ENCODE measurements at places on chromosomes 12 and 14. TPM values are rescaled to one million over a fixed set of nuclear protein-coding genes. Genes with fewer than 3 reads are reported as not detected.
A peak's percentile ranks its signal among the peaks of the same experiment; 100 is the strongest.

DNA sequence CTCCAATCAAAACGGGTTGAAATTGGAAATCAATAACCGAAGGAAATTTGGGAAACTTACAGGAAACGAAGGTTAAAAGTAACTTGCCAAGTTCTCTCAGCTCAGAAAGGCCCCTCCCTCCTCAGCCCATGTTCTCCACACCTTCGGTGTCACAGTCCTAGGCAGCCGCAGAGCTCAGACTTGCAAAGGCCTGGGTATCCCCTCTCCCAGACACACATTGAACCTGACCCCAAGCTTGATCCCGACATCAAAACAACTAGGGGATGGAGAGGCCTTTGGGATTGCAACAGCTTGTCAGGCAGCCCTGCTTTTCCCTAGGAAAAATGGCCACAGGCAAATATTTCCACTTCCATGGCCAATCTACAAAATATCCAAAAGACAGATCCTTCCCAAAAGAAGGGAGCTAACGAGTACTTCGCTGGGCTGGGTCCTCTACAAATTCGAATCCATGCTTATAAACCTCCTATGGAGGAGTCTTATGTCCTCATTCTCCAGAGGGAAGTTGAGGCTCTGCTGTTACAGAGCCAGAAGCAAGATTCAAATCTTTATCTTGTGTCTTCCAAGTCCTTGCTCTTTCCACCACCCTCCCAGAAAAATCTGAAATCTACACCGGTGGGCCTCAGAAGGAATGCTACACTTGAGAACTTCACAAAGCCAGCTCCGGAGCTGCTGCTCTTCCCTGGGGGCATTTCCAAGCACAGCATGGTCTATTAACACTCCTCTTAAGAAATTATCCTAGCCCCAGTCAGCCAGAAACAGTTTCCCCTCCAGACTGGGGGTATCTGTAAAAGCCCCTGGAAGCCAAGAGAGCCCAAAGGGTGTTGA is 35.7 kb upstream of the PNMA1 start:
- no peak for DNase-seq

DNA sequence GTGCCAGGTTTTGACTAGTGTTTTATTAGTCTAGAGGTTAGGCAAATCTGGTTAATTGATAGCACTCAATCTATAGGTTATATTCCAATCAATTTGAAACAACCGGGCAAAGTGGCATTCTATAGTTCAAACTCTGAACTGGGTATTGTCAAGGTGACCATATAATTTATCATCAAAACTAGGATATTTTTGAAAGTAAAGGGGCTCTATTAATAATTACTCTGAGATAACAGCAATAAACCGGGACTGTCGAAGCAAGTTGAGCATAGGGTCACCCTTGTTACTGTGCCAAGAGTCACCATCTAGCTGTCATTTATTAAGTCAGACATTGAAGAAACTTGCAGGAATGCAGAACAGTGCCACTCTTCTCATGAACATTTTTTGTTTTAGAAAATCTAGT is 321.2 kb downstream of the RAD51B start:
- DNase-seq, result no peak

- no peak for DNase-seq
Measured at GRCh38 chr12:87660291-87660690, 368.9 kb downstream of the C12orf50 start.

GRCh38 chr12:14770496-14771461 is 32.5 kb downstream of the WBP11 start:
- DNase-seq, result peak; percentile 97

DNA sequence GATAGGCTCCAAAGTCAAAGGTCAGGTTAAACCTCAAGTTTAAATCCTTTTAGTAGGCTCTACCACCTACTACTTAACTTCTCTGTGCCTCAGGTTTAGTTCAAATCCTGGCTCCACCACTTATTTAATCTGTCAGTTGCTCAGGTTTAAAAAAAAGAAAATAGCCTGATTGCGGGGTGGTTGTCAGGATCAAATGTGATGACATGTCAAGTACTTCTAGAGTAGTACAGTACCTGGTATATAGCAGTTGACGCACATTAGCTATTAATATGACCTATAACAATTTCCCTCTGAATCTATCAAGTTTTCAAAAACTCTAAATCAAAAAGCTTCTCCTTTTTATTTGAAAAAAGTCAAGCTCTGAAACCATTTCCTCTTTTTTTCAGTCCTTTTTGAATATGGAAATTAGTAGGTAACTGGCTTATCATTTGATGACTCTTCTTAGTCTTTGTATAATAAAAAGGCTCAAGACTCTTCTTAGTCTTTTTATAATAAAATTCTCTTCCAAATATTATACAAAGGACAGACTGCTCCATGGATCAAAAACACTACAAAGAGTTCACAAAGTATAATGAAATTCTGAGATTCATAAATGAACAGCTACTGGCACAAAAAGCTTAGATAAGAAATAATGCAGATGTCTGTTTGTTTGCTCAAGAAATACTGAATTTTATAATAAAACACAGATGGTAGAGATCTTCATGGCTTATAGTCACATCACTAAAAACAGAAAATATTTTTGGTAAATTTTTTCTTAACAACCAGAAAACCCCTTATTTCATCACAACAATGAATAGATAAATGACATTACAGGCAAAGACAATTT is 5.0 kb downstream of the OSBPL8 start:
- DNase-seq, result no peak

- DNase-seq, result no peak
Measured at GRCh38 chr14:100656996-100657395, 69.7 kb upstream of the DLK1 start.

DNA sequence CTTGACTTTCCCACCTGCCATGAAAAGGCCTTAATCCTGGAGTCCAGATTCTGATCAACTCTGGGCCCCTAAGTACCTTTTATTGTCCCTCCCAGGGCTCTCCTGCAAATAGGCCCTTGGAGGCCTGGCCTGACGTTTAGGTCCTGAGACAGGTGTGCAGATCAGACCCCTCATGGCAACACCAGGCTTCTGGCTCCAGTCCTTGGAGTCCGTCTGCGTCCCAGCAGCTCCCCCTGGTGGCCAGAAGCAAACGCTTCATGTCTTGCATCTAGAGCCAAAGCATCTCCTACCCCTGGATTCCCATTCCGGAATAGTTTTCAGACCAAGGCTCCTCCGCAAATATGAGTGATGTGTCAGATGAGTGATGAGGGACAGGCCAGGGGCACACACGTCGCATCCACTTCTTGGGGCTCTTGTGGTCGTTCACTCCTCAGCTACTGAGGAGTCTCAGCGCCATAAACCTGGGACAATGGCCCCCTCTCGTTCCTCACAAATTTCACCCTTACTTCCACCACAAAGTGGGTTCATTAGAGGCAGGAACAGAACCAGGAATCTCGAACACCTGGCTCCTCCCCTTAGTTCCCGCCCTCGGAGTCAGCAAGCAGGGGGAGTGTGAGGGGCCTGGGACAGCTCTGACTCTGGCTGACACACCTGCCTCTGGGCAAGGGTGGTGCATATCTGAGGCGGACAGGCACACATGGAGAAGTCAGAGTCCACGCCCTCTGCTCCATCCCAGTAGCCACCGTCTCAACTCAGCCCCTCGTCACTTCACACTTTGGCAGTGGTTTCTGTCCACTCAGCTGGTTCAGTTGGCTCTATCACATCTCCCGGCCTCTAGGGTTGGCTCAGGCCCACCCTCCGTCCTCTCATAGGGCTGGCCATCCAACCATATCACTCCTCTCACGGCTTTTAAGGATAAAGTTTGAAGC is 77.9 kb upstream of the PWP1 start:
- peak; percentile 91 for DNase-seq

- DNase-seq, result no peak
Measured at GRCh38 chr14:69133206-69134125, 19.5 kb downstream of the DCAF5 start.

DNA sequence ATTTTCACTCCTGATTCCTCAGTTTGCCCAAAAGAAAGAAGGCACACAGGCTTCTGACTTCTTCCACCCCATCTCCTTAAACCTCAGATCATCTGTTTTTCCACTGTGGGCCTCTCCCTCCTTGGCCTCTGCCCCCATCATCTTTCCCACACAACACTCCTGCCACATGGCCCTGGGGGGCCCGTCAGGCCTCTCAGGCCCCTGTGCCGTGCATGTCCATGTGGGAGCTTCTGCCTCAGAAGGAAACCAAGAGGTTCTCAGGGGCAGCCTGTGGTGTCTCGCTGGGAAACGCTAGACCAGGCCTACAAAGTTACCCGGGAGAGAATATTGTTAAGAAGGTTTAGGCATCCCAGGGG is 8.0 kb downstream of the KLHL33 start:
- DNase-seq, result no peak

DNA sequence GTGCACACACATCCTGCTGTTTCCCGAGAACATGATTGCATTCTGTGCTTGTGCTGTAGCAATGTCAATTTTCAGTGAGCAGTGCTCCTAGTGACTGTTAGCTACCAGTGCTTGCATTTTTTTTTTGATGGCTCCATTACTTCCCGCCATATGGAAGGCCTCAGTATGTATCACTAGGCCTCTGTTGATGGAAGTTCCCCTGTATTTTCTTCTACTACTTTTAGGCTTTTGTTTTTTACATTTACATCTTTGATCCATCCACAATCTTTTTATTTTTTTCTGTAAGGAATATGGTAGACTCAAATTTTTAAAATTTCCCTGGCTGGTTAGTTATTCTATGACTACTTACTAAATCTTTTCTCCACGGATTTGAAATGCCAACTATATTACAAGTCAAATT is 49.1 kb downstream of the ZNF664 start:
- DNase-seq, result no peak

- peak; percentile 85 for DNase-seq
Measured at GRCh38 chr12:49342066-49342913, 4.4 kb upstream of the DNAJC22 start.

Gene LRRK2
- total RNA-seq, result 51.7 TPM

Gene CCDC197
- total RNA-seq, result not detected

Gene TBX5
- total RNA-seq, result not detected

Gene KERA
- total RNA-seq, result 0.18 TPM

Gene TNFRSF1A
- total RNA-seq, result 215 TPM

Gene STON2
- 54.4 TPM for total RNA-seq

Gene MGAT4C
- total RNA-seq, result 0.71 TPM

Measured in sciatic nerve (tissue), 2 donors.